ENCODE measurements at places on chromosomes 2 and 18.

DNA sequence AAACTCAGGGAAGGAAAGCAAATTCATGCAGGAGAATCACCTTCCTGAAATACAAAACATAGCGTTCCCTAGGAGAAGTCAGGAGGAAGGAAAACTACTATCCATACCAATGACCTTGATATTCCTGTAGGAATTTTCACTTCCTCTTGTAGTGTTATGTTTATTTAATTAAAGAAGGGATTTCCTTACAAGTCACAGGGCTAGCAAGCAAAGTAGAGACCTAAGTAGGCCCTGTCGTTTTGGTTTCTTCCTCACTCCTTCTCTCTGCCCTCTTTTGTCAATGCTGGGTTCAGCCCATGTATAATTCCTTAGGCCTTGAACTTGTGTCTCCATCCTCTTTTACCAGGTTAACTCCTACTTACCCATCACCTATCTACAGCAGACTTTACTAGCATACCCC, 435.2 kb upstream of the LRATD1 start:
- no peak for DNase-seq

DNA sequence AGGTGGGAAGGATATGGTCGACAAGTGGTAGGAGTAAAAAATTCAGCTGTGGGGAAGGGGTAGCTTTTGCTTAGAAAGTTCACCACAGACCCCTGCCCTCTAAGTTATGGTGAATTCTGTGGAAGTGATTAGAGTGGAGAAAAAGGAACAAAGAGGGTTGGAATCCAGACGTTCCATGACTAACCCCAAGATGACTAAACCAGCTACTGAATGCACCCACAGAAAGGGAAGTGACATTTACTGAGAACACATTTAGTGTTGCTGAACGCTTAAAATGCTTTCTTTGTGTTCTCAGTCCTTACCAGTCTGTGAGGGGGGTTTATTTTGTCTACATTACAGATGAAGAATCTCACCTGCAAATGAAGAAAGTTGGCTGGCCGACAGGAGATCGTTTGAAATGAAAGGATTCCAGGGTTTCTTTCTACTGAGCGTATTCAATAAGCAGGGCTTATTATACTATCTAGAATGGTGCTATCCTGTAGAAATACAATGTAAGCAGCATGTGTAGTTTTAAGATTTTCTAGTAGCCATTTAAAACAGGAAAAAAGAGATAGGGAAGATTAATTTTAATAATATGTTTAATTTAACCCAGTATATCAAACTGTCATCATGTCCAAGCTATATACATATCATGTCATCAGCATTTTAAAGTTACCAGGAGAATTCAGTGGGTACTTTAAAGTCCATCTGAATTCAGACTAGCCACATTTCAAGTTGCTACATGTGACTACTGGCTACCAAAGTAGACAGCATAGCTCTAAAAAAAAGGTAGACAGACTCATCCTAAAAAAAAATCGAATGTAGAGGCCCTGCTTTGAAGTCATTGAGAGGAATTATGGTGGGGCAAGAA, 60.1 kb downstream of the LIMS1 start:
- peak; percentile 63 for DNase-seq

DNA sequence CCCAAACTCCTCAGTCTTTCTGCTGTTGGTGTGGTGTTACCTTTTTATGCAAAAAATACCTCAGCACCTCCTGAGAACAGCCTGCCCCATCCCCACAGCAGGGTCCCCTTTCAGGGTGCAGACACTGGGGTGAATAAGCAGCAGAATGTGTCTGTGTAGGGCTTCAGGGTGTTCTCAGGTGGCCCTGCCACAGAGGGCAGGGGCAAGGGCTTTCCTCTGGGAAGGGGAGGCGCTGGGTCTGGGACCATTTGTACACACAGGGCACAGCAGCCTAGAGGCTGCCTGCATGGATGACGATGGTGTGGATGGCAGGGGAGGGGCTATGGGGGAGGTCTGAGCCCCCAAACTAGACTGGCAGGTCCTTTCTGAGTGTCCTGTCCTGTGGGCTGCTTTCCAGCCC, 2.6 kb downstream of the HAAO start:
- no peak for DNase-seq

- peak; percentile 34 for DNase-seq
Measured at GRCh38 chr2:66929632-66930338, 467.3 kb upstream of the ETAA1 start.

DNA sequence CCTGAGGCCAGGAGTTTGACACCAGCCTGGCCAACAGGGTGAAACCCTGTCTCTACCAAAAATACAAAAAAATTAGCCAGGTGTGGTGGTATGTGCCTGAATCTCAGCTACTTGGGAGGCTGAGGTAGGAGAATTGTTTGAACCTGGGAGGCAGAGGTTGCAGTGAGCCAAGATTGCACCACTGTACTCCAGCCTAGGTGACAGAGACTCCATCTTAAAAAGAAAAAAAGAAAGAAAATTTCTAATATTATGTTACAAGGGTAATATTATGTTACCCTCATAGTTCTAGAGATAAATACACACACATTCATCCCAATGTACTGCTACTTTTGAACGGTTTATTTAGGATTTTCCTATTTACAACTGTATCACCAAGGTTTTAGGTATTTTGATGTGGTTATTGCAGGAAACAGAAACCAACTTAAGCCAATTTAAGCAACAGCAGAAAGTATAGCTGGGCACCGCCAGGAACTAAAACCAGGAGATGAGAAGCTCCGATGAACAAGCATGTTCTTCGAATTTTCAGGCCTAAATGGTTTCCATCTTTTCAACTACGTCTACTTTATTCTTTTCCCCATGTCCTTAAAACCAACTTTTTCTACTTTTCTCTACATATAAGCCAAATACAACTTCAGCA, 11.8 kb upstream of the ROCK1 start:
- DNase-seq, result no peak

- DNase-seq, result no peak
Measured at GRCh38 chr2:106159866-106160785, 34.0 kb downstream of the UXS1 start.

DNA sequence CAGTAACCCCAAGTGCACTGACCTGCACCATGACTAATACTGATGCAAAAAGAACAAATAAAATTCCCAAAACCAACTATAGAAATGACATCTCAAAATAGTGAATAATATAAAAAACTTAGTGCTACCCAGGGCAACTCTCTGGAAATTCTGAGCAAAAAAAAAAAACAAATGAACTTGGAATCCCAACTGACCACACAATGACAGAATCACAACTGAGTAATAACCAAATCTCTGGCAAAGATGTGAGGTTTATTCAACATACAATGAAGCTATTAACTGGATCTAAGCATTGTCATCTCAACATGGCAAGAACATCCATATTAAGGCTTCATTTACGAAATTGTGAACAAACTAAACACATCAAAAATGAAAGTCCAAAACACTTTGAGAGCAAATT, 22.7 kb downstream of the EXOC6B start:
- DNase-seq, result no peak

GRCh38 chr2:95344656-95345055, 47.5 kb downstream of the KCNIP3 start:
- no peak for DNase-seq

DNA sequence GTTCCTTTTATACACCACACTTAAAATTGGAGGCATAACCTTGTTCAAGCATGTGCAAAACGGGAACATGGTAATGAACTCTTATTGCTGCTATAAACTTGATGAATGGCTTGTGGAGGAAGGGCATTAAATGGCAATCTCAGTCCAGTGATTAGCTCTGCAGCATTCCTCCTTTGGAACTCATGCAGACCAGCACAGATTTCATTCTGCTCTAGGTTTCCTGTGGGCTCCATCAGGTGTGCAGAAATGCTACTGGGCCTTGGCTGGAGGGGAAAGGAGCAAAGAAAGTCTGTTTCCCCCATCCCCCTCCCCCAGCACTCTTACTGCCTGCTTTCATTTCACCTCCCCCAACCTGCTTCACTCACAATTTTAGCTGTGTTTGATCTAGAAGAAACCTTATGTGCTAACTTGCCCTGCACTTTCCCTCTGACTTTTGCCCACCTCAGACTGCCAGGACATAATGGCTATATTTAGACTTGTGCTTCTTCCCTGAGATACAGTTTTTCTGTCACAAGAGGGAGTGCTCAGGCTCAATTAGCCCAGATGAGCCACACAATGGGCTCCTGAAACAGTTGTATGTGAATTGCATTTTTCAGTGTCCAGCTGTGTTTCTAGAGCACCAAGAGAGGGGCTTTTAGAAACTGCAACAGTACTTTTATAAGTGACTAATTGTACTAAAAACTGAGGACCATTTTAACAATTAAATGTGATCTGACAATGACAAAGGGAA, 109.8 kb downstream of the FSHR start:
- no peak for DNase-seq

DNA sequence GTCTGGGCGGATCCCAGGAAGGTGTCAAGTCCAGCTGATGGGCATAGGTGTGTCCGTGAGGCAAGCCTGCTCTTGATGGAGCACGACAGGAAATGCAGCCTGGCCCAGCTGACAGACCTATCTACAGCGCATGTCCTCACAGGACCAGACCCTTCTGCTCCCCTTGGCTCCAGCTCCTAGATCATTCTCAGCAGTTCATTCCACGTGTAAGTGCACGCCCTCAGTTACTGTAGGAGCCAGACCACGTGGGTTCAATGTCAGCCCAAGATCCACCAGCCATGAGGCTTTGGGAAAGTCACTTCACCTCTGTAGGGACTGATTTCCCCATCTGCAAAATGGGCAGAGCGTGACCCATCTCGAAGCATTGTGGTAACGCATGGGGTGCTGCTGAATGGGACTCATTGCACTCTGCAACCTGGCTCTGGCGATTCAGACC, 47.8 kb downstream of the TMEM17 start:
- DNase-seq, result no peak

- no peak for DNase-seq
Measured at GRCh38 chr18:5972298-5972697, 77.0 kb upstream of the TMEM200C start.

GRCh38 chr18:13893418-13893760, 21.9 kb downstream of the MC2R start:
- no peak for DNase-seq

DNA sequence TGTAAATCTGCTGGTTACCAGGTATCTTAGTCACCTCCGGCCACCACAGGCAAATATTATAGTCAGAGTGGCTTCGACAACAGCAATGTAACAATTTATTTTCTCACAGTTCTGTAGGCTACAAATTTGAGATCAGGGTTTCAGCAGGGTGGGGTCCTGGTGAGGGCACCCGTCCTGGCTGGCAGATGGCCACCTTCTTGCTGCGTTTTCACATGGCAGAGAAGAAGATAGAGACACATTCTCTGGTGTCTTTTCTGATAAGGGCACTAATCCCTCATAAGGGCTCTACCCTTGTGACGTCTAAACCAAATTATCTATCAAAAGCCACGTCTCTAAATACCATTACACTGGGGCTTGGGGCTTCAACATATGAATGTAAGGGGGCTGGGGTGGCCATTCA, 843.2 kb upstream of the FANCL start:
- no peak for DNase-seq

DNA sequence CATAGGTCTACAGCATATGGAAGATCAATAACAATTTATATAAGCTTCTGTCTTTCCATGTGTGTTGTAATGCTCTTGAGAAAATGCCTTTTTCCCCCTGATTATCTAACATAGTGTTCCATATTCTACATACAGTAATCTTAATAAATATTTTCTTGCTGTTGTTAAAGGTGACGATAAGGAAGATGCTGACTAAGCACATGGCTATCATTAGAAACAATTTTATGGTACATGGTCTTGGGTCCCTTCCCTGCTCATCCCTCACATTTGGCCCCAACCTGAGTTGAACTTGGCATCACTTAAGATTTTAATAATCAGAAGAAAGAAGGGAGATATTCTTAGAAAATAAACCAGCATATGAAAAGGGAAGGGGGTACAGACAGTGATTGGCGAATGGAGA, 382.1 kb upstream of the CDH20 start:
- DNase-seq, result no peak

DNA sequence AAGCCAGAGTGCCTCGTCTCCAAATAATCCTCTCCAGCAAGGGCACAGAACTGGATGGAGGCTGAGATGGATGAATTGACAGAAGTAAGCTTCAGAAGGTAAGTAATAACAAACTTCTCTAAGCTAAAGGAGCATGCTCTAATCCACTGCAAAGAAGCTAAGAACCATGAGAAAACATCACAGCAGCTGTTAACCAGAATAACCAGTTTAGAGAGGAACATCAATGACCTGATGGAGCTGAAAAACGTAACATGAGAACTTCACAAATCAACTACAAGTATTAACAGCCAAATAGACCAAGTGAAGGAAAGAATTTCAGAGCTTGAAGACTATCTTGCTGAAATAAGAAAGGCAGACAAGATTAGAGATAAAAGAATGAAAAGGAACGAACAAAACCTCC, 32.3 kb downstream of the WDPCP start:
- no peak for DNase-seq

DNA sequence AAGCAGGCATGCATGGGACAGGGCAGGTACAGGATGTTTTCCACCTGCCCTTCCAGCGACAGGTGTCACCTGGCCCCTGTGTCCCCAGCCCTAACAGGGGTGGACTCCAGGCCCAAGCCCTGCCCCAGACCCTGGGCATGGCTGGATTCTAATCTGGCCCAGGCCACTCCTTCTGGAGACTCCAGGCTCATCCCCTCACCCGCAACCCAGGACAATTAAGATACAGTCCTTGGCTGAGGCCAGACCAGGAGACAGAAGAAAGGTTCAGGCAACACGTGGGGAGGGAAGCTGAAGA, 9.5 kb downstream of the BIN1 start:
- no peak for DNase-seq

- peak; percentile 78 for DNase-seq
Measured at GRCh38 chr2:52532956-52533355, 1234.6 kb upstream of the CHAC2 start.

DNA sequence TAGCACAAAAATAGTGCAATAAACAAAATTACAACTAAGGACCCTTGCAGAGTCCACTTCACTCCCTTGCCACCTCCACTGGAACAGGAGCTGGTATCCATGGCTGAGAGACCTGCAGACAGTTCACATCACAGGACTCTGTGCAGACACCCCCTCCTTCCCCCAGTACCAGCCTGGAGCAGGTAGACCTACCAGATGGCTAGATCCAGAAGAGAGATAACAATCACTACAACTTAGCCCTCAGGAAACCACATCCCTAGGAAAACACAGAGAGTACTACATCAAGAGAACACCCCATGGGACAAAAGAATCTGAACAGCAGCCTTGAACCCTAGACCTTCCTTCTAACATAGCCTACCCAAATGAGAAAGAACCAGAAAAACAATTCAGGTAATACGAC, 49.8 kb downstream of the FBXO15 start:
- DNase-seq, result no peak

DNA sequence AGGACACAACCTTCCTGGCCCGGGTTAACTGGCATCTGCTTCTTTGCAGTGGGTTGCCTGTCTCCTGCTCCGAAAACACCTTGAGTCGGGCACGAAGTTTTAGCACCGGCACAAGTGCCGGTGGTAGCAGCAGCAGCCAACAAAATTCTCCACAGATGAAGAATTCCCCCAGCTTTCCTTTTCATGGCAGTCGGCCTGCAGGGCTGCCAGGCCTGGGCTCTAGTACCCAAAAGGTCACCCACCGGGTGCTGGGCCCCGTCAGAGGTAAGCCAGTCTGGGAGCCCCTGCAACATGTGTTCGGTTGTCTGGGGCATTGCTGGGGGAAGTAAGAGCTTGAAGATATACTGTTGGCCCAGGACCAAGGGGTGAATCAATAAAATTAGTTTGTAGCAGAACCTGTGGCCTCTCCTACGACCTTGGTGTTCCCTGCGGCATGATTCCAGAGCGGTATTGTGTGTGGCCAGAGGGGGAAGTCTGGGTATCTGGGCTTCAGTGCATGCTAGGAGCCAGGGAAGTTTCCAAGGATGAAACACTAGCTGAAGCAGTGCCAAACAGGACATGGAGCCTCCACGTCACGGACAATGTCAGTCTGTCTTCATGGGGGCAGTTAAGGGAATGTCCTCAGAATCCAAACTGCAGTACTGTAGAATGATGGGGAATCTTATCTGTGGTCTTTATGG, 7.8 kb downstream of the AGBL5 start:
- no peak for DNase-seq

Data from fibroblast of gingiva (primary cell).